NCI-H345 (cell line): ENCODE measurements at places on chromosomes 7 and 10.

- no peak for DNase-seq
Observed at GRCh38 chr7:110400411-110400810, 690.5 kb upstream of the LRRN3 start.

- DNase-seq, result no peak
Observed at GRCh38 chr10:100468978-100469377, 6.2 kb downstream of the WNT8B start.

DNA sequence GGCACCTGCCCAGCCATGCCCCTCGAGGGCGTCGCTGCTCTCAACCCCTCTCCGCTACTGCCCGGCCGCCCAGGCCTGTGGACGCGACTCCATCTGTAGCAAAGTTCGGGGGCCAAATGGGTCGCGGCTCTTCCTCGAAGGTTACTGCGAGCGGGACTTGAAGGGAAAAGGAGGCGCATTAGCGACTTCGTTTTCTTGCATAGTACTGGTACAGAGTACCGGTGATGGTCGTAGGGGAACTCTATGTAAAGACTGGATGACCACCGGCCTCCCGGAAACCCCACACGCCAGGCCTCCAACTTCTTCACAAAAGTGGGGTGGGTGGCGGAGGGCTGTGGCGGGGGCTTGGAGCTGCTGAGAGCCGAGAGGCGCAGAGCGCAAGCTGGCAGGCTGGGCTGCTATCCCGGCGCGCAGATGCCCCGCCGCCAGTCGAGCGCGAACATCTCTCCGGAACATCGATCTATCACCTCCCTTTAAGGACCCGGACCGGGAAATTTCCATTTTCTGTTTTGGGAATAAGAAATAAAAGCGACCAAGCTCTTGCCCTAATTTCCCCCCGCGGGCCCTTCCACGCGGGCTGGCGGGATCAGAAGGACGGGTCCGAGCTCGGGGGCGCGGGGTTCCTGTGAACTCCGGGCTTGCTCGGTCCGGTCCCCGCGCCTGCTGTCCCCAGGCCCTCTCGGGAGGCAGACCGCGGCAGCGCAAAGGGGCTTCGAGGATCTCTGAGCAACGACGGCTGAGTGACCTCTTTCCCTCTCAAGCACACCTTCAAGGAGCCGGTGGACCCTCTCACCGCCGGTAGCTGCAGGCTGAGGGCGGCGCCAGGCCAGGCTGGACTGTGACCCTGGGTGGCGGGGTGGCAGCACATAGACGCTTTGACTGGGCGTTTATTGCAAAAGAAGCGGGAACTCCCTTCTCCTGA lies 12.2 kb upstream of the FEZF1 start:
- DNase-seq, result peak; percentile 8

DNA sequence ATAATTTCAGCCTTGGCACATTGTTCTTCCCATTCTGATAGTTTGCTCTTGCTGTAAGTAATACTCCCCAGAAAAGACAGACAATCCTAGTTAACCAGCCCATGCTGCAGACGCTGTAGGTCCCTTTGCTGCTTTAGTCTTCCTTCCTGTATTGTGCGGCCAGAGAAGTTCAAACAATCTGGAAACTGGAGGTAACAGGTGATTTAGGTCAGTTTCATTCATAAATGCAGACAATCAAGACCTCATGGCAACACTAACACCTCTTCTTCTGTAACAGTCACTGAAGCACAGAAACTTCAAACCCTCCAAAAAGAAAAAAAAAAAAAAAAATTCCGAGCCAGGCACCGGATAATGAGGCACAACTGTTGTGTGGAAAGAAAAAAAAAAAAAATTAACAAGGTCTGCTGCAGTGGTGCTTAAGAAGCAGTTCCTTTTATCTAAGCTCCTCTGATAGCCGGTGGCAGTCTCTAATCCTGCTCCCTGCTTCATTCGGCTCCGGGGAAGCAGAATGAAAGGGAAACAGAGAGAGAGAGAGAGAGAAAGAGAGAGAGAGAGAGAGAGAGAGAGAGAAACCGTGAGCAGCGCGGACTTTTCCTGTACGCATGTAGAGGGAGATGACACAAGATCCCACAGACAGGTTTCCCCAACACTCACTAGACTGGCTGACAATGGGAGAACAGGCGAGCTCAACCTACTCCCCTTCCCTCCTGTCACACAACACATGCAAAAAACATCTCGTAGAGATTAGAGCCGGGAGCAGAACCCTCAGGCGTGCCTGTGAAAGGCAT lies at the start of gene SEMA3A:
Gene SEMA3A (minus strand): TSS at position 306 of the 788 bp plus-strand sequence. CDS start 203 bp downstream, at position 103.
- no peak for DNase-seq

GRCh38 chr10:131892806-131893675 lies 7.8 kb upstream of the PPP2R2D start:
- peak; percentile 19 for DNase-seq

GRCh38 chr10:72162978-72163377 lies 52.8 kb upstream of the ANAPC16 start:
- DNase-seq, result no peak
